ENCODE measurements at places on chromosomes 12 and 14. TPM values are rescaled to one million over a fixed set of nuclear protein-coding genes. Genes with fewer than 3 reads are reported as not detected.
A peak's percentile ranks its signal among the peaks of the same experiment; 100 is the strongest.

GRCh38 chr12:52542785-52543318, 10.1 kb downstream of the KRT71 start:
- no peak overlapping the region for H3K27ac ChIP-seq

DNA sequence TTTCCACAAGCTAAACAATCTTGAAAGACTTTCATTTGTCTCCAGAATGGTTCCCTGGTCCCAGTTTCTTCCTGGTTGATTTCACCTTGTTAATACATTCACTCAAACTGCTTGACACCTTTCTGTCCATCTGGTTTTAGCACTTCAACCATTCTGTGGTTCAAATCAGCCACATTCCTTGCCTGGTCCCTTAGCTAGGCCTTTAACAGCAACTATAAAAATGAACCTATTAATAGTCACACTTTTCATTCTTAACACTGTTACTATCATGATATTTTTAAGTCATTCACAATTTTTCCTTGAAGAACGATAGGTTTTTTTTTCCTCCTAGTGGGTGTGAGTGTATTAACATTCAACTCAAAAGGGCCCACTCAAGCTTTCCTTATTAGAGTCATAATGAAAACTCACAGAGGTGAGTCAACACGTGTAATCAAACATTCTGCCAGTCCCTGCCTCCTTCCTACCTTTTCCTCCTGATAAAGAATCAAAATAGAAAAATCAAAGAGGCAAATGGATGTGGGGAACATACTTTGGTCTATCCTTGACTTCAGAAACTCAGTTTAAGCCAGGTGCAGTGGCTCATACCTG, 34.4 kb upstream of the CCNT1 start:
- H3K27me3 ChIP-seq = no peaks in the 10 kb centered on the region
- no peaks in the 10 kb centered on the region for H3K36me3 ChIP-seq
- H3K4me3 ChIP-seq = no peak overlapping the region
- H3K4me1 ChIP-seq = peaks cover 4% of the 10 kb centered on the region

- H3K36me3 ChIP-seq = no peaks in the 10 kb centered on the region
- H3K4me1 ChIP-seq = peaks cover 5% of the 10 kb centered on the region
- no peak for DNase-seq
- H3K27me3 ChIP-seq = peaks cover 10% of the 10 kb centered on the region
- no peak overlapping the region for H3K4me3 ChIP-seq
Measured at GRCh38 chr12:5488626-5488955, 56.7 kb downstream of the NTF3 start.

DNA sequence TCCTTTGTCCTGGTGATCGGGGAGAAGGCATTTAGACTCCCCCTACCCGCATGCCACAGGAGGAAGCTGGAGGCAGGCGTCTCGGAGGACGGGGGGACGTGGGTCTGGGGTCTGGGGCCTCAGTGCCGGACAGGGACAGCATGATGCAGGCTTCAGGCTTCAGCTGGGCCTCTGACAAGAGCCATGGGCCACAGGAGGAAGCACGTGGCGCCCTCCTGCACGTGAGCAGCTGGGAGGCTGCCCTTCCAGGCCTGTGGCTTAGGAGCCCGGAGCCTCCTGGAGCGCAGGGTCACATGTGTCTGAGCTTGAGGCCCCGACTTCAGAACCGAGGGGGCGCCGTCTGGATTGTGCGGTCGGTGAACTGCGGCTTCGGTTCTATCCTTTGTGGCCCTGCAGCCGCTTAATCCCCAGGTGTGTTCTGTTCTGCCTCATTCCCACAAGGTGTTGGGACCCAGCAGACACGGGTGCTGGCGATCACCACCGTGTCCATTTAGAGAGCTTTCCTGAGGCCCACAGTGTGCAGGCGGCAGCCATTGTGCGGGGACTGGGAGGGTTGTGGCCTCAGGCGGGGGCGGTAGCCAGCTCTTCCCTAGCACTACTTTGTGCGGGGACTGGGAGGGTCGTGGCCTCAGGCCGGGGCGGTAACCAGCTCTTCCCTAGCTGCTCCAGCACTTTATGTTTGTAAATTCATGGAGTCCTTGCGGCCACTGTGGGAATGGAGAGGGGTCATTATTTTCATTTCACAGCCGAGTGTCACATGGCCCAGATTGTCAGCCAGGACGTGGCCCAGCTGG, 150.2 kb downstream of the ADGRD1 start:
- peaks cover 10% of the 10 kb centered on the region for H3K4me1 ChIP-seq
- no peak overlapping the region for H3K27ac ChIP-seq
- no peak overlapping the region for H3K4me3 ChIP-seq
- peak; percentile 73 for DNase-seq
- H3K27me3 ChIP-seq = peaks cover 24% of the 10 kb centered on the region

Gene RPS6KA5
- 8.2 TPM for total RNA-seq

Gene SCN8A
- 3.9 TPM for total RNA-seq
